ENCODE measurements at places on chromosomes 11 and 22.

DNA sequence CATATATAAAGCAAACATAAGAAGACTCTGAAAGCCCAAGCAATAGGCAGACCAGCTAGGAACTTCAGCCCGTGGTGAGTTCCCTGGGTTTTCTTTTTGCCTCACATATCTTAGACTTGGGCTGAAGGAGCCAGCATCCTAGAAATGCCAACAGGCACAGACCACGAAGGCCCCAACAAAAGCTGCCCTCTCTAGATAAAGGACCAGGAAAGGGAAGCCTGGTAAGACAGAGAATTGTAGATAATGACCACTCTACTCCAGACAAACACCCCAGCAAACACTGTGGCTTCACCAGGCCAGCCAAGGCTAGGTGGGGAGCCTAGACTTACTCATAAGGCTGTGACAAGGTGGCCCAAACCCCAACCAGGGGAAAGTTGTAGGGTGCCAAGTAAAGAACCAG is 11.2 kb downstream of the GAL start:
- no peak for DNase-seq

GRCh38 chr11:12889243-12889642 is 119.9 kb upstream of the RASSF10 start:
- no peak for DNase-seq

DNA sequence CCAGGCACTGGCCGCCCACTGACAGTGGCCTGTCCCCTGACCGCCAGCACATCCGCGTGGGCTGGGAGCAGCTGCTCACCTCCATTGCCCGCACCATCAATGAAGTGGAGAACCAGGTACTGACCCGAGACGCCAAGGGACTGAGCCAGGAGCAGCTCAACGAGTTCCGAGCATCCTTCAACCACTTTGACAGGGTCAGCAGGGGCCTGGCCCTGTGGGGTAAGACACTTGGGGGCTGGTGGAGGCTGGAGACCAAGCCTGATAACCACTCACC is 6.5 kb downstream of the CTSF start:
- DNase-seq = no peak

GRCh38 chr11:1399386-1400316 is 9.9 kb downstream of the BRSK2 start:
- DNase-seq = no peak

GRCh38 chr11:7533199-7534041 is 19.6 kb downstream of the PPFIBP2 start:
- DNase-seq = no peak

DNA sequence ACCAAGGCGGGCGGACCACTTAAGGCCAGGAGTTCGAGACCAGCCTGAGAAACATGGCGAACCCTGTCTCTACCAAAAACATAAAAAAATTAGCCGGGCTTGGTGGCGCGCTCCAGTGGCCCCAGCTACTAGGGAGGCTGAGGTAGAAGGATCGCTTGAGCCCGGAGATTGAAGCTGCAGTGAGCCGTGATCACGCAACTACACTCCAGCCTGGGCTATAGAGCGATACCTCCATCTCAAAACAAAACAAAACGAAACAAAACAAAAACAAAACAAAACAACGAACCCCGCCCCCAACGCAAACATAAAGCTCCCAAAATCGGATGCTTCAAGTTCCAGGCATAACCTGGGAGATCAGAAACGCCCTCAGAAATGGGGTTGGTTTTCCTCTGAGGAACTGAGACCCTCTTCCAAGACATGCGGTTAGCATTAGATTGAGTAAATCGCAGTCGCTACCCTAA is 564 bp downstream of the LRRC51 start:
- DNase-seq = no peak

DNA sequence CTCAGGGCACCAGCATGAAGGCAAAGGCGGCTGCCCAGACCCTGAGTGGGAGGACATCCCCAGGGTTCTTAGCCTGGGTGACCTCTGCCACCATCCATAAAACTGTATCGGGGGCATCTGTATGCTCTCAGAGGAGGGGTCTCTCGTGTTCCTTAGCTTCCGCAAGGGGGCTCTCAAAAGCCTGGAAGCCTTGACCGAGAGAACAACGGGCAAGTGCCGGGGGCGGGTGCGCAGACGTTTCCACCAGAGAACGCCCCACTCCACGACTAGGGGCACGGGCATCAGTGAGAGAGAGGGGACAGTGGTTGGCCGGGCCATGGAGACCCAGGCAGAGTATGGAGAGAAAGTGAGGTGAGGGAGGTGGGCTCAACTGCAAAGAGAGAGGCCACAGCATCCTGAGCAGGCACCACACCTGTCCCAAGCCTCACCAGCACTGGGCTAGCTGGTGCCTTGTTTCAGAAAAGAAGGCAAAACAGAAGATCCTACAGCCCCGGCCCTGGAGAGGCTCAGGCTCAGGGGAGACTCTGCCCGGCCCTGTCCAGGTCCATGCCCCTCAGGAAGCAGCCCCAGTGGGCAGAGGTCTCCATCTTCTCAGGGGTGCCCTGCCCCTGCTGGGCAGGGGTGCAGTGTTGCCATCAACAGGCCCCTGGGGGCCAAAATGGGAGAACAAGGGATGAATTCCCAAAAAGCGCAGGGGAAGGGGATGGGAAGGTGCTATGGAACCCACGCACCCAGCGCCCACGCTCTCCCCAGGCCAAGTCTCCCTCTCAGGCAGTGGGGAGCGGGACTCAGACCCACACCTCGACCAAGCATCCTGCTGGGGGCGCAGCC is 5.9 kb downstream of the TSPAN32 start:
- no peak for DNase-seq

DNA sequence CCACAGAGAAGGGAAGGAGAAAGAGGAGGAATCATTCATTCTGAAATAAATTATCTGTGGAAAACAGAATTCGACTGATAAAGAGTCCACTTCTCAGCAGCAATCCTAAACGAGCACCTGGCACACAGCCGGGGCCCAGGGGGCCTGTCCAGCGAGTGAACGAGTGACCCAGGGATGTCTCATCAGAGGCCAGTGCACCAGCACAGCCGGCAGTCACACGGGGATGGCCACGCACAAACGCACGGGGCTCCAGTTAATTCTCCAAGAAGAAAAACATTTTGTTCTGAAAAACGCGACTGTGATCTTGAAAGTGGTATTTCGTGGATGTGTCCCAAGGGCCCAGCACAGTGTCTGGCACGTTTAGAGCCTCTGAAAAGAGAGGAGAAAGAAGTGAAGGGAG is 154.6 kb downstream of the BRD1 start:
- no peak for DNase-seq

DNA sequence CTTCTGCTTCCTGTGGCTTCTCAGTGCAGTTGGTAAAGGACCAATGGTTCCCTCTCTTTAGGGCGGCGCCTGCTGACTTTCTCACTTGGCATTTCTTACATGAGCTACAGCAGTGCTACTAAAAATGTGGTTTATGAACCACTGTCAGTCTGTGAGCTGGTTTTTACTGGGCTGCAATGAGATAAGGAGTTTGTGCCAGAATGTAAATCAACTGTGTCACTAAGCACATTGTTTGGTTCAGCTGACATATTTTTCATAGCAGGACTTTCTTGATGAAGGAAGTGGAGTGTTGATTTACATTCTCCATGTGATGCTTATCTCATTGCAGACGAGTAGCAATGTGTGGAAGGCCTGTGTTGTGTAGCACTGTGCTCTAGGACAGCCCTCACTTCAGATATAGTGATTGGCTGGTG is 463.3 kb downstream of the SOX6 start:
- DNase-seq = no peak

GRCh38 chr22:19429950-19430889 is 1.3 kb downstream of the HIRA start:
- peak; percentile 12 for DNase-seq

DNA sequence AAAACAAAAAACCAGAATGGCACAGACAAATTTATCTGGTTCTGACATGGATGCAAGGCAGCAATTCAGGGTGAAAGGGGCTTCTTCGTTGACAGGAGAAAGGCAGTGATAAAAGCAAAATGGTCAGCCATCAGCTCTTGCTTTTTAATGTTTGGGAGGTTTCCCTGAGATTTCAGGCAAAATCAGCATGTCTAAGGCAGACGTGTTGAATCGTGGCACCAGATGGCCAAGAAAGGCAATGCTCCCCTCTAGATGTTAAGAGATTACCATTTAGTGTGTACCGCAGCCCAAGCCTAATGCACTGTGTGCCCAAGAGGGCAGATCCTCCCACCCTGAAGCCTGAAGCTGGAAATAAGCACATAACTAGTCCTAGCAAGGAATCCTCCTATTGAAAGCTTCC is 88.8 kb upstream of the GALNT18 start:
- no peak for DNase-seq

DNA sequence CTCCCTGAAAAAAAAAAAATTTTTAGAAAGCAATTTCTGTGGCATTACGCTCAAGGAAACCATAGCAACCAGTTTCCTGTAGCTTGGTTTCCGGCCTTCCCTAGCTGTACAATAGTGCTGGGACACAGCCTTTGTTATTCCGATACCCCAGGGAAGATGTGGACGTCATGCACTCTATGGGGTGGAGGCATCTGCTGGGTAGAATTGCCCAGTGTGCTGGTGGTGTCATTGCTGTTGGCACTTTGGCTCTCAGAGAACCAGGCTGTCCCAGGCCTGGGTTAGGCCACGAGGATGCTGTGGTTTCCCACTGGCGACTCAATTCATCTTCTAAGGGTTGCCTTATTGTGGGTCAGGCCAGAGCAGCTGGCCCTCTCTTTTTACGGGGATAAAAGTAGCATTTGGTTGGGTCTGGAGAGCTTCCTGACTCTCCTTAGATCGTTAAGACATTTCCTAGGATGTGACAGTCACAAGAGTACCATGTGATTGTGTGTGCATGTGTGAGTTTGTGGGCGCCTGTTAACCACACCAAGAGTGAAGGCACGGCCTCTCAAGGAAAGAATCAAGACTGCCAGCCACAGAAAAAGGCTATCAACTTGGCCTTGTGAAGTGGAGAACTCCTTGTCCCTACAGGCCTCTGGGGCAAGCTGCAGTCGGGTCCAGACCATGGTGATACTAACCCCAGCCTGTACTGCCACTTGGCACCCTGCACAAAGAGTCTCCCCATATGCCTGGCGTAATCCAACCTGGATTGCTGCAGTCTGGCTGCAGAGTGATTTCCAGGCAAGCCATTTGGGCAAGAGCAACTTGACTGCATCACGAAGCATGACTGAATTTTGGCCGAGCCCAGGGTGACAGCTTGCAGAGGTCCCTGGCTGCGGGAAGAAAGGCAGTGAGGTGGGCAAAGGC is 35.9 kb upstream of the NAV2 start:
- no peak for DNase-seq

GRCh38 chr11:61609000-61609979 is 28.4 kb upstream of the SYT7 start:
- no peak for DNase-seq

DNA sequence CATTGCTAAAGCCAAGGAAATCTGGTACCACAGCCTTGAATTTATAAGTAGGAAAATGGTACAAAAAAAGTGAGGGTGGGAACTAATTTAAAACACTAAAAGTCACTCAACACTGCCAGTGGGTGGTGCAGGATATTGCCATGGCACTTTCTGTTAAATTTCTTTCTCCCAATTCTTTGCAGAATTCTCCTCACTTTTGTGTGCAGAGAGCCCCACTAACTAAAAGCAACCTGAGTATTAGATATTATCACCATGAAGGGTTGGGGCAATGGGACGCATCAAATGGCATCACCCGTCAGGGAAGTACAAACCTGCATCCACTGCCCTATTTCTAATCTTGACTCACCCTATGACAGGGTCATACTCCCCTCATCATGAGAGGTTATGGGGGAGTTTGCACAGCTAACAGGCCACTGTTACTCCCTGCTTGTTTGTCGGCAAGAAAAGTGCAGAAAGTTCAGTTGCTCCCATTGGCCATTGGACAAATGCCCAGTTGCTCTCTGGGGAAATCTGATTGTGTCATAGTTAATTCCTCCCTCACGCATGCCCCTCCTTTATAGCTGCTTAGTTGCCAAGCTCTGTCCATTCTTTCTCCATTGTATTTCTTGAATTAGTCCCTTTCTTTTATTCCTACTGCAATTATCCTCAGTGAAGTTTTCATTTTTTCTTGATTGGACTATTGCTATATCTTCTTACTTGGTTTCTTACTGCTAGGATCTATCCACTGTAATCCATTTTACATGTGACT is 93.8 kb upstream of the BLID start:
- DNase-seq = no peak

- DNase-seq = peak; percentile 68
Measured at GRCh38 chr11:128757235-128757711, 63.4 kb downstream of the FLI1 start.

DNA sequence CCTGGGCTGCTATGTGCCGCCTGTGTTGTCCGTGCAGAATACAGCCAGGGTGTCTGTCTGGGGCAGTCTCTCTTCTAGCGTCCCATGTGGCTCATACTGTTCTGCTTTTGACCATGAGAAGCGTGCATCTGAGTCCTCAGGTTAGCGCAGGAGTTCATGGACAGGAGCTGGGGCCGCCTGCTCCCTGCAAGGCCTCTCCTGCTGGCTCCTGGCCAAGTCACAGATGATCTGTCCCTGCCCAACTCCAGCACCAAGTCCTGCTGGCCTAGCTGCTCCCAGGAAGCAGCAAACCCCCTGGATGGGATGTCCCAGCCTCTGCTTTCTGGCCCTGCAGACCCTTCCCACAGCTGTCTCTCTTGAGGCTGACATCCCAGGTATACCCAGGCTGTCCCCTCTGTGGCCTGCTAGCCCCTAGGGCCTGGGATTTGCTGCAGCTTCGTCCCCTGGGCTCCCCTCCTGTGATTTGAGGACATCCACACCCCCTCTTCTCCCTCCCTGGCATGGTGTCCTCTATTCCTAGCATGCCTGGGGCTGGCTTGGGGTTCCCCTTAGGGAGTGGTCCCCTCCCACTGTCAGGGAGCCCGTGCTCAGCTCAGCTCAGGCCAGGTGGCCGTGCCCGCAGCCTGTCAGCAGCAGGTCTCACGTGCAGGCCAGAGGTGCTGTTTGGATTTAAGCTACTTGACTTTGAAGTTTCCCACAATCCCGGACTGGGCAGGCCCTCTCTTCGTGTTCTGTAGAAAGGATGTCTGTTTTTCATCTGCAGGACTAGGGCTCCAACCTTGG is 17.8 kb downstream of the PRR5 start:
- no peak for DNase-seq

GRCh38 chr11:69954756-69955155 is 123.4 kb upstream of the ANO1 start:
- DNase-seq = no peak

DNA sequence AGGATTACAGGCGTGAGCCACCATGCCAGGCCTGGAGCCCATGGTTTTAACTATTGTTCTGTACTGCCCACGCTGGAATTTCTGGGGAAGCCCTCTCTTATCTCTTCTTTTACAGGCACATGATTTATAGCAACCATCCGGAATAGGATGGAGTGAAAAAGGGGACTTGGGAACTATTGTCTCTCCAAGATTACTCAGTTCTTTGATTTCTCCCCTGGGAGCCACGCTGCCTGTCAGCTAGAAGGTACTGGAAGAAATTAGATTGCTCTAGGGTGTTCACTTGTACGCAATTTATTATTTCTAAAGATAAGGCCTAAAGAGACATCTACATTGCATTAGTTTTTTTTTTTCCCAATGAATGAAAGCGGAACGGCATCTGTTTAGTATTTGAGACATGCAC is 65.6 kb upstream of the PTPRJ start:
- no peak for DNase-seq
